ENCODE measurements at places on chromosomes 13 and 19.
A peak's percentile ranks its signal among the peaks of the same experiment; 100 is the strongest.

GRCh38 chr13:35977060-35977459, 154.1 kb downstream of the DCLK1 start:
- DNase-seq = no peak

GRCh38 chr13:33016414-33017322, at the start of gene KL:
Gene KL (plus strand): TSS chr13:33016423. CDS start chr13:33016441, 18 bp downstream.
- no peak for DNase-seq

- no peak for DNase-seq
Observed at GRCh38 chr13:77390391-77390790, 63.5 kb upstream of the MYCBP2 start.

DNA sequence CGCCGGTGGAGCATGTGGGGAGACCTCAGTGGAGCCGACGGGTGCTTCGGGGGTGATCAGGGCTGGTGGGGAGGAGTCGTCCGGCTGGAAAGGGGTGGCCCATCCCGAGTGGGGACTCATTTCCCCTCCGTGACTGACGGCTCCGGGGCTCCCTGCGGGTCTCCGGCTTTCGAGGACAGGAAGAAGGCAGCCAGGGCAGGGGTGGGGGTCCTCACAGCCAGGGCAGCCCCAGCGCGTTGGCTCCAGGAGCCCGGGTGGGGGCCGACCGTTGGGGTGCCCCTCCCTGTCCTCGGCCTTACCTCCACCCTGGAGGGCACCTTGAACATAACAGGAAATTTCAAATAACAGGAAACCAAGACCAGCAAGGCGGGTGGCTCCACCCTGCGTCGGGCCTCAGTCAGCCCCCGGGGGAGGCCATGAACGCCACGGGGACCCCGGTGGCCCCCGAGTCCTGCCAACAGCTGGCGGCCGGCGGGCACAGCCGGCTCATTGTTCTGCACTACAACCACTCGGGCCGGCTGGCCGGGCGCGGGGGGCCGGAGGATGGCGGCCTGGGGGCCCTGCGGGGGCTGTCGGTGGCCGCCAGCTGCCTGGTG, at the start of gene S1PR4:
Gene S1PR4, plus strand, starts transcription at position 393 of the 596 bp plus-strand sequence. Its CDS starts 24 bp downstream, at position 417.
- no peak for DNase-seq

DNA sequence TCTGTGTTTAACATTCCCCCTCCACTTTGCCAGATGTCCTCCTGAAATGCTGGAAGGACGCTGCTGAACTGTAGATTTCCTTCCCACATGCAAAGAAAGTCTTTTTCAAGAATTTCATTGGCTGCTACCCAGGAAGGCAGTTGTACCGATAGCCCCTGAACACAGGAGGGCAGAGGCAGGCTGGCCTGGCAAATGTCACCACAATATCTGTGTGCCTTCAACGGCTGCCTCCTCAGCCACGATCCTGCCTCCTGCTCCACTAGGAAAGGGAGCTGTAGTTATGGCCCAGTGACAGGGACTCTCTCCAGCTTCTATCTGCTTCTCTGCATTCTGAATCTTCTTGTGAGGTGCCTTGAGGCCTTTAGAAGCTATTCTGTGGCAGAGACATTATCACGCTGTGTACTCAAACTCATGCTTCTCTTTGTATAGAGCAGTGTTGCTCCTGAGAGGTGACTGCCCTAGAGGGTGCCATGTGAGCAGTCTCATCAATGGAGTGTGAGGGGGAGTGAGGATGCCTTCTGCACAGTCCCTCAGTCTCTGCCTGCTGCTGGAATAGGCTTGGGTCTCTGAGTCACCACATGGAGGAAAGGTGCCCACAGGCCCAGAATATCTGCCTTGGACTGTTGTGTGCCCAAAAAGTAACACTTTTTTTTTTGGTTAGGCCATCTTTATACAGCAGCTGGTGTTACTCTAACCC, 279.8 kb downstream of the DNAJC15 start:
- peak; percentile 79 for DNase-seq

GRCh38 chr13:30429235-30429634, 6.9 kb downstream of the UBE2L5 start:
- no peak for DNase-seq

DNA sequence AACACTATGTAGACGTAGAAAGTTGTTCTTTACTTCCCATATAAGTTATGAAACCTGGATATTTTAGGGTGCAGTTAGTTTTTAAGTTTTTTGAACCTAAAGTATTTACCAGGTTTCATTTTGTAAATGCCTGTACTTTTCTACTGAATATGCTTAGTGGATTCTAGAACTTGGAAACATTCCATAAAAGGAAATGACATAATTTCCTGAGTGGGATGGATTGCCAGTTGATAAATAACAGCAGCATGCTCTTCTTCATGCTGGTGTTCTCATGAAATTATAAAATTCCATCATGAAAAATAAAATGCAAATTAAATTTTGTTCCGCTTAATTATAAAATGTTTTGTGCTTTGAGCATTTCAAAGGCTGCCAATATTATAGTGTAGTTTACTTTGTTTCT, 362.2 kb upstream of the PCDH20 start:
- no peak for DNase-seq

GRCh38 chr13:52677823-52678222, 25.2 kb downstream of the SUGT1 start:
- no peak for DNase-seq

- DNase-seq = peak; percentile 60
Observed at GRCh38 chr19:6250024-6250615, 29.7 kb downstream of the MLLT1 start.

DNA sequence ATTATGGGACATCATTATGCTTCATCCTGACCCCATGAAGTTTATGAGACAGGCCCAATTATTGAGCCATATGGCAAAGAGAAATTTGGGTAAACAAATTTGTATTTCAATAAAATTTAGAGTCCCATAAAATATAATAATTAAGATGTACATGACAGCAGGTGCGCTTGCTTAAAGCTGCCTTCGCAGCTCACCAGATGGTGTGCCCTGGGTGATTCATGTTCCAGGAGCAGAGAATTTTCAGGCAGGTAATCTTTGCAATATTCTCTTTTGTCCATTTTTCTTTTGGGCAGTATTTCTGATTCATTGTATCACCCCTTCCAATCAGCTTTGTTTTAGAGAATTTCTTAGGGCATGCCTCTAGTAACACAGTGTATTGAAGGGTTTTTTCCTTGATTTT, 39.5 kb upstream of the WASF3 start:
- DNase-seq = no peak

DNA sequence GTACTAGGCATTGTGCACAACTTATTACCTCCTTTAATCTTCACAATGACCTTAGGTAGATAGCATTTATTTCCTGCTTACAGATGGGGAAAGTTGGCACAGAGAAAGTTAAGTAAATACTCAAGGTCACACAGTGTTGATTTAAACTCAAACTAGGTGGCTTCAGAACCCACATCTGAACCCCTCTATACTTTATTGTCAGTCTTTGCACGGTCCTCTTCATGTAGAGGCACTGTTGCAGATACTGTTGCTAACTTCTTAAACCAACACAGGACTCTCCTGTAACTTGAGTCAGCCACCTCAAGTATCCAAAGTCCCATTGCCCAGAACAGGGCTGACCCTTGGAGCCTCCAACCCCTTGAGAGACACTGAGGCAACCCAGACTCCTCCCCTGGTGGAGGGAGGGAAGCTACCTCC, 48.8 kb downstream of the FRY start:
- no peak for DNase-seq

DNA sequence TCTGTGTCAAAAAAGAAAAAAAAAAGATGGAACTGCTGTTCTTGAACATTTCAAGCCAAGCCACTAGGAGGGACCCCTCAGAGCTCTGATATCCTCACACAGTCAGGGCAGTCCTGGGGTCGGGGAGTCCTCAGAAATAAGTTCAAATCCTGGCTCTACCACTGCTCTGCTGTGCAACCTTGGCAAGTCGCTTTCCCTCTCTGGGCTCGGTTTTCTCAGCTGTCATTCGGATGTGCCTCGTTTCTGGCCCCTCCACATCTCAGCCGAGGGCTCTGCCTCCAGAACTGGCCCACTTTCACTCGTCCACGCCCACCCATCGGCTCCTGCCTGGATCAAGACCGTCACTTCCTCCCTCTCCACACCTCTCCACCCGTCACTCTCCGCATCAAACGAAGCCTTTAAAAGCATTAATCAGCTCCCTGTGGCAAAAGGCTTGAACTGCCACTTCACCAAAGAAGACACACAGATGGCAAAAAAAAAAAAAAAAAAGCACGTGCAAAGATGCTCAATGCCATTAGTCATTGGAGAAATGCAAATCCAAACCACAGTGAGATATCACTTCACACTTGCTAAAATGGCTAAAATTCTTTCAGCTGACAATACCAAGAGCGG, 7.4 kb upstream of the ZNRF4 start:
- DNase-seq = peak; percentile 44

GRCh38 chr19:45681391-45682015, 10.2 kb downstream of the SNRPD2 start:
- peak; percentile 72 for DNase-seq

DNA sequence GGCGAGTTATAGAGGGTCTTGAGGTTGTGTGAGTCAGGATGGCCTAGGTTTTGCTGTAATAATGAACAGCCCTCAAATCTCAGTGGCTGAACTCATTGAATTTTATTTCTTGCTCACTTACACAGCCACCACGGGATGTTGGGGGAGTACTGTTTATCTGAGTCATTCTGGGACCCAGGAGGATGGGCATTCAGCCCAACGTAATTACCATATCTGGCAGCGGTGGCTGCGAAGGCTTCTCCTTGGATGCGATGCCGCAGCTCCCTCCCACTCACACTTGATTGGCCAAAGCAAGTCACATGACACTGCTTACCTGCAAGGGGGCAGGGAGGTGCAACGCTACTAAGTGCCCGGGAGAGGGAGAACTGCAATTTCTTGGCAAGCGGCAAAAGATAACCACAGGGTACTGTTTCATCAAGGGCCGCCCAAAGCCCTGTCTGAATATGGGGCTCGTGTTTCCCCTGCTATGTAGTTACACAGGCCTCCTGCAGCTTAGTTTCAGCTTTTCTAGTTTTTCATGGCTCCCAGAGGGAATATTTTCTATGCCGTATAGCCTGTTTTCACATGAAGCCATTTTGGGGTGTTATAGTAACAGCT, 19.9 kb downstream of the ZSWIM9 start:
- peak; percentile 19 for DNase-seq

DNA sequence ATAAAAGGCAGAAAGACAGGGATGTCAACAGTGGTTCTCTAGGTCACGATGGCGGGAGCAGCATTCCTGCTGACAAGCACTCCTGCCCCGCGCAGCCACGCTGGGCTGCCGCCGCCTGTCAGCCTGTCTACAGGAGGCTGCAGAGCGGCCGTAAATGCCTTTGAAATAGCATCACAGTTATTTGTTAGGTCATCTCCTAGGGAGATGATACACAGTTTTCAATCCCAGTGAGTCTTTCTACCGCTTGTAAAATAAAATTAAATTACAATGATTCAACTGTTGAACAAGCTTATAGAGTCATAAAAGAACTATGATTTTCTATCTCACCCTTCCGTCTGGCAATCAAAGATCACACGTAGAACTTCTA, 7.3 kb upstream of the SLC7A9 start:
- peak; percentile 49 for DNase-seq

DNA sequence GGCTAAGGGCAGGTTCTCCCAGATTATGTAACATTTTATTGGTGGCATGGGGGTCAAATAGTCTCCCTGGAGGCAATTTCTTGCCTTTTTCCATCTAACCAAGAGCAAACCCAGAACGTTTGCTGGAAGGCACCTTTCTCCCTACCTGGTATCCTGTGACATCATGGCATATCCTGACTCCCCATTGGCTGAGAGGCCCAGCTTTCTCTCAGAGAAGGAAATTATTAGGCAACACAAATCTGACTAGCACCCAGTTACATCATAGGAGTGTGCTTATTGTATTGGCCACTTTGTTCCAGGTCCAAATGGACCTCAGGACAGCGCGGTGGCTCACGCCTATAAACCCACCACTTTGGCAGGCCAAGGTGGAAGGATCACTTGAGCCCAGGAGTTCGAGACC, 13.0 kb downstream of the NTN5 start:
- no peak for DNase-seq

- DNase-seq = no peak
Observed at GRCh38 chr13:75762076-75762937, 126.2 kb downstream of the LMO7 start.

- no peak for DNase-seq
Observed at GRCh38 chr13:70385852-70386251, 277.6 kb upstream of the KLHL1 start.

GRCh38 chr19:13799669-13800068, 4.4 kb downstream of the ZSWIM4 start:
- no peak for DNase-seq

DNA sequence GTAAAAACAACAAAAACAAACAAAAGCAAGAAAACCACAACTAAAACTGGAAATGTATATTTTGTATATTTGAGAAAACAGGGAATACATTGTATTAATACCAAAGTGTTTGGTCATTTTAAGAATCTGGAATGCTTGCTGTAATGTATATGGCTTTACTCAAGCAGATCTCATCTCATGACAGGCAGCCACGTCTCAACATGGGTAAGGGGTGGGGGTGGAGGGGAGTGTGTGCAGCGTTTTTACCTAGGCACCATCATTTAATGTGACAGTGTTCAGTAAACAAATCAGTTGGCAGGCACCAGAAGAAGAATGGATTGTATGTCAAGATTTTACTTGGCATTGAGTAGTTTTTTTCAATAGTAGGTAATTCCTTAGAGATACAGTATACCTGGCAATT, 17.1 kb downstream of the KLF5 start:
- DNase-seq = peak; percentile 35

- DNase-seq = no peak
Observed at GRCh38 chr13:30957258-30957943, 24.9 kb downstream of the TEX26 start.

GRCh38 chr19:57103573-57104277, 16.1 kb upstream of the USP29 start:
- peak; percentile 42 for DNase-seq

GRCh38 chr13:49292742-49293486, 45.2 kb downstream of the CDADC1 start:
- DNase-seq = peak; percentile 63

DNA sequence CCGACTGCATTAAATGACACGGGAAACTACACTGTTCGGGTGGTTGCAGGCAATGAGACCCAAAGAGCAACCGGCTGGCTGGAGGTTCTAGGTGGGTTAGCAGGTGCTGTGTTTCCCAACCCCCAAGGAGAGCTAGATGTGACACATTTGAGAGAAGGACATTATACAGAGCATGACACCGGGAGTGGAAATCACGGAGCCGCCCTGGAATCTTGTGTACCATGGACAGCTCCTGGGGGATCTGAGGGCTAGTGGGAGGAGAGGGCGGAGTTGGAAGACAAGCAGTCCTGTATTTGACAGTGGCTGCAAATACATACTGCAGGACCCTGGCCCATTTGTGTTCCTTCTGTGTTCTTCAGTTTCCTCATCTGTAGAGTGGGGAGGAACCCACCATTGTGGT, 2.3 kb downstream of the CEACAM18 start:
- peak; percentile 5 for DNase-seq

DNA sequence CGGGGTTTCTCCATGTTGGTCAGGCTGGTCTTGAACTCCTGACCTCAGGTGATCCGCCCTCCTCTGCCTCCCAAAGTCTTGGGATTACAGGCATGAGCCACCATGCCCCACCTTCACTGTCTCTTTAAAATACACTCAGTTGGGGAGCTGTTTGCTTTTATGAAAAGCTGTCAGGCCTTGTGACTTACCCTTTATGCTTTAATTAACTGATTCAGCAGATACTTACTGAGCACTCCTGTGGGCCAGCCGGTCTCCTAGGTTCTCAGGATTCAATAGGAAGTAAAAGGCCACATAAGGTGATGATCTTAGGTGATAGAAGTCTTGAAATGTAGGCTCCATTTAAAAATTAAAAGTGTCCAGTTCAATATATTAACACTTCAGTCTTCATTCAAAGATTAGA, 7.5 kb downstream of the UBAC2 start:
- DNase-seq = no peak

GRCh38 chr13:28429685-28430290, 65.1 kb downstream of the FLT1 start:
- DNase-seq = no peak
